ENCODE measurements at places on chromosomes 12 and 14. TPM values are rescaled to one million over a fixed set of nuclear protein-coding genes. Genes with fewer than 3 reads are reported as not detected.

RNASE11 gene
- total RNA-seq: not detected

OAS1 gene
- total RNA-seq: 8.9 TPM

STK38L gene
- total RNA-seq: 17.2 TPM

PPP1R36 gene
- 0.52 TPM for total RNA-seq

NTF3 gene
- total RNA-seq: 2.6 TPM

IKZF4 gene
- total RNA-seq: 1.6 TPM

GALNT9 gene
- 0.52 TPM for total RNA-seq

TAS2R8 gene
- not detected for total RNA-seq

RNU4-1 gene
- total RNA-seq: under 0.01 TPM

ZFYVE1 gene
- total RNA-seq: 11.5 TPM

LRRC43 gene
- total RNA-seq: not detected

SEC23A gene
- total RNA-seq: 126 TPM

GLS2 gene
- not detected for total RNA-seq

B4GALNT1 gene
- total RNA-seq: 3.1 TPM

SIRT4 gene
- 3.7 TPM for total RNA-seq

TAS2R42 gene
- not detected for total RNA-seq

WNT1 gene
- not detected for total RNA-seq

CLEC4D gene
- under 0.01 TPM for total RNA-seq

DAO gene
- not detected for total RNA-seq

GARIN6 gene
- total RNA-seq: not detected

NAP1L1 gene
- total RNA-seq: 130 TPM

KRT77 gene
- total RNA-seq: not detected

LBHD2 gene
- total RNA-seq: not detected

RIN3 gene
- 4.7 TPM for total RNA-seq

CMTM5 gene
- total RNA-seq: 2.1 TPM

TAS2R9 gene
- 0.52 TPM for total RNA-seq

STYK1 gene
- not detected for total RNA-seq

HSP90B1 gene
- 216 TPM for total RNA-seq

C12orf76 gene
- 23.0 TPM for total RNA-seq

KCNH5 gene
- under 0.01 TPM for total RNA-seq

TAS2R31 gene
- total RNA-seq: 8.9 TPM

MUCL1 gene
- not detected for total RNA-seq

PTPRO gene
- total RNA-seq: 2.1 TPM

FGF6 gene
- 16.2 TPM for total RNA-seq

TTC9 gene
- 1.0 TPM for total RNA-seq

CLIP1 gene
- total RNA-seq: 21.9 TPM

TMEM263 gene
- 42.3 TPM for total RNA-seq

SLC35F4 gene
- not detected for total RNA-seq

RTN1 gene
- total RNA-seq: 2.6 TPM

ARHGAP9 gene
- total RNA-seq: 5.2 TPM

ATP2B1 gene
- total RNA-seq: 127 TPM

KRT75 gene
- total RNA-seq: not detected

MANSC4 gene
- not detected for total RNA-seq

HNRNPA1 gene
- total RNA-seq: 467 TPM

ABHD4 gene
- 3.7 TPM for total RNA-seq

KIF5A gene
- under 0.01 TPM for total RNA-seq

PLEKHD1 gene
- total RNA-seq: under 0.01 TPM

GPD1 gene
- 104 TPM for total RNA-seq

OR6C1 gene
- not detected for total RNA-seq

SLC25A47 gene
- total RNA-seq: 0.52 TPM

DUSP16 gene
- 20.4 TPM for total RNA-seq

APOF gene
- total RNA-seq: not detected

SLC7A7 gene
- total RNA-seq: 15.1 TPM

RAPGEF3 gene
- total RNA-seq: 8.4 TPM

PAPLN gene
- 1.6 TPM for total RNA-seq

HNF1A gene
- total RNA-seq: not detected

RNASE1 gene
- total RNA-seq: 113 TPM

PMEL gene
- 0.52 TPM for total RNA-seq

GPR65 gene
- 0.52 TPM for total RNA-seq
